ENCODE measurements at places on chromosomes 3 and 15.

- DNase-seq = peak; percentile 94
Measured at GRCh38 chr3:112746675-112747280, 99.9 kb downstream of the CD200R1L start.

DNA sequence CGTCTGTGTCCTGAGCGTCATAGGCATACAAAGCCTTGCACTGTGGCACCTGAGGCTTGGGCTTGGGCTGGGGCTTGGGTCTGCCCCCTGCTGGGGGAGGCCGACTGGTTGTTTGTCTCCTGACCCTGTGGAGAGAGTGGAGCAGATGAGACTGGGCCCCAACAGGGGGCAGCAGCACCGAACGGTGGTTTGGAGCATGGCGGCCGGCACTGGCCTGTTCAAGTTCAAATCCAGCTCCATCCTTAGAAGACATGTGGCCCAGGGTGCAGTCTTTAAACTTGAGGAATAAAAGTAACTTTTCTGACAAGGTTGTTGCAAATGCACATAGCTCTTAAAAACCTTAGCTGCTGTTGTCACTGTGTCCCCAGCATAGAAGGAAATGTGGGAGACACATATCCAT is 33.3 kb downstream of the CCNB2 start:
- peak; percentile 31 for DNase-seq

- no peak for DNase-seq
Measured at GRCh38 chr3:107201146-107201545, 176.1 kb upstream of the CCDC54 start.

GRCh38 chr15:67775250-67775649 is 50.1 kb upstream of the SKOR1 start:
- no peak for DNase-seq

- no peak for DNase-seq
Measured at GRCh38 chr3:185958626-185959025, 20.8 kb upstream of the TRA2B start.

DNA sequence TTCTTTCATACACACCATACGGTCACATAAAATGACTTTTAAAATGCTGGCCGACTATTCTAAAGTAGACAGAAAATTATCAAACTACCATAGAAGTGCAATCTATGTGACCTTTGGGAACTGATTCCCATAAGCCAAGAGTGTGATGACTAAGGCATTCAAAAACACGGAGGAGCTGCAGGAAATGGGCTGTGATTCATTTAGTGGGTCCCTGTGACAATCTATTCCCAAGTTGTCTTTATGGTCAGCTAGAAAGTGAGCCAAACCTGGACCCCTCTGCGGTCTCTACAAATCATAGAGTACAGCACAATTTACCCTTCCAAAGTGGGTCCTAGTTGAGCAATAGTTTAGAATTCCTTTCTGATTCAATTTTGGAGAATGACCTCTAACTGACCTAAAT is 251.5 kb upstream of the CBLB start:
- peak; percentile 25 for DNase-seq

DNA sequence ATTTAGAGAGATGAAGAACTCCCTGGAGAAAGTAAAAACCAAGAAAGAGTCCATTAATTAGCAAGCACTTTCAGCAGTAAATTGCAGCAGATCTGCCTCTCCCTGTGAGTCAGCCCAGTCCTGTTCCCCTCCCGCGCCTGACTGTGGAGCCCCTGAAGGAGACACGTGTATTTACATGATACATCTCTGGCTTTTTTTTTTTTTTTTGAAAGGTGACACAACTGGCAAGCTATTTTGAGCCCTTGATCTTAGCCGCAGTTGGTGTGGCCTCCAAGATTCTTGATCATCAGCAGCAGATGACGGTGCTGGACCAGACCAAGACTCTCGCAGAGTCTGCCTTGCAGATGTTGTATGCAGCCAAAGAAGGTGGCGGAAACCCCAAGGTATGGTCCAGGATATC is 271.8 kb upstream of the TPM1 start:
- peak; percentile 33 for DNase-seq

DNA sequence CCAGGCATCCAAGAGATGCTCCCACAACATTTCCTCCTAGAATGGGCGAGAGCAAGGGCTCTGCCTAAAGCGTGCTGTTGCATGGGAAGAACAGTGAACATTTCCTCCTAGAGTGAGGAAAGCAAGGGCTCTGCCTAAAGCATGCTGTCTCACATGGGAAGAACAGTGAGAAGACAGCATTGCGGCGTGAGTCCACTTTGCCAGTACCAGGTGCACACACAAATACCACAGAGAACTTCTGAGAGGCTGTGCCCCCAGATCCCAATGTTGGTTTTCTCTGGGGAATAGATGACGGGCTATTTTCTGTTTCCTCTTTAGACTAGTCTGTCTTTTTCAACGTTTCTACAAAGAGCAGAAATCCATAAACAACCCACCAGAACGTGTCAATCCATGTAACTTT is 142.9 kb downstream of the LRRK1 start:
- DNase-seq = no peak

DNA sequence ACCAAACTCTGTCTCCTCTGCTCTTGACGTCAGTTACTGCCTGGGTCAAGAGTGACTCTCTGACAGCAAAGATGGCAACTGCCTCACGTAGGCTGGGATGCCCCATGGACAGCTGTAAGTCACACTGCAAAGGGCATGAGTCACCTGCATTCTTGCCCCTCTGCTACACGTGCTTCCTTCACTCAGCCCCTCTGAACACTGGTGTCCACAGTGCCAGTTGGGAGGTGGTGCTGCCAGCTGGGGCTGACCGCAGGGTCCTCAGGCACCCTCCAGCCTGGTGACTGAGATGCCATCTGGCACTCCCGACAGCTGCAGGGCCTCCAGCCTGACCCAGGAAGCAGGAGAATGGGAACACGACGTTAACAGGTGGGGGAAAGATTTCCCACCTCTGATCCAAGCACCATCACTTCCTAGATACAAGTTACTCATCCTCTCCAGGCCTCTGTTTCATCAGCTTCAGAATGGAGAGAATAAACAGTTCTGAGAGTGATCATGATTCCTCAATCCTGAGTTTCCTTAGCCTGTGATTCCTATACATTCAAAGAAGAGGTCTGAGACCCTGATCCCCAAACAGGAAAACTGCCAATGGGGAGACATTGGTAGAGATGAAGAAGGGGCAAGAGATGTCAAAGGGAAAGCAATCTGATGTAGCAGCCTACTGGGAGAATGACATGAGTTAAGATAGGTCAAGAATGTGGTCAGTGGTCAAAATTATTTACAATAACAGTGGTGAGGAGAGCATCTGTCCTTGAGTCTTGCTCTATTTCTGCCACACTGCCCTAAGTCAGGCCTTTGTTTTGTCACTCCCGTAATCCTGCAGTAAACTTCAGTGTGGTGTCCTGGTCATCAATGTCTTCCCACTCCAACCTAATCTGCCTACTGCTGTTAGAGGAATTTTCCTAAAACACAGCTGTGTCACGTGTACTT is 86.1 kb upstream of the BCL6 start:
- DNase-seq = no peak

DNA sequence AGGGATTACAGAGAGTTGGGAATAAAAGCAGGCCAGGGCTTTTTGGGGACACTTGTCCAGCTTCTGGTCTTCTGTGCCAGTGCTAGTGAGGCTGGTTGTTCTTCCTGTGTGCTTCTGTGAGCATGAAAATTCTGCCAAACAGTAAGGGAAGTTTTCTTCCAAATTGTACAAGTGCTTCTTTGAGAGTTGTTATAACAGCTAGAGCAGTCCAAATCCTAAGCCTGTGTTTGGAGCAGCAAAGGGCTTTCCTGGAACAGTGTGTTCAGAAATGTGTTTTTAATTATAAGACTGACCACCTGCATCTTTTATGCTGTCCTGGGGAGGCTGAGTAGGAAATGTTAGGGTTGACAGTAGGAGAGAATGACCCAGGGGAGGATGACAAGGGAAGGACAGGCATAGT is 223.0 kb upstream of the P2RY1 start:
- DNase-seq = no peak

DNA sequence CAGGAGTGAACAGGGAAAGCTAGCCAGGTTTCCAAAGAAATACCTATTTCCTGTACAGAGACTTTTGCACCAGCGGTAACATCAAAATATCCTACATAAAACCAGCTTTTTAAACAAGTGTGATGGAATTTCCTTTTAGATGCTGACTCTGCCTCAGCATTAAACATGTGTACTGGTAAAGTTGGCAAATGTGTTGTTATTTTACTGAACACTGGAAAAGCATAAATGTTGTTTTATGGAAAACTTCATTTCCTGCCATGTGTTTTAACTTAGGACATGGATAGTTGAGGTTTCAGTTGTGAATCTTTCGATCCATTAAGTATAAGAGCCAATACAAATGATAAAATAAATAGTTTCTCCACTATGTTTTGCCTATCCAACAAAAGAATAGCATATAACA is 15.7 kb downstream of the OXNAD1 start:
- no peak for DNase-seq

- no peak for DNase-seq
Measured at GRCh38 chr3:184600685-184601377, 39.2 kb downstream of the EPHB3 start.

DNA sequence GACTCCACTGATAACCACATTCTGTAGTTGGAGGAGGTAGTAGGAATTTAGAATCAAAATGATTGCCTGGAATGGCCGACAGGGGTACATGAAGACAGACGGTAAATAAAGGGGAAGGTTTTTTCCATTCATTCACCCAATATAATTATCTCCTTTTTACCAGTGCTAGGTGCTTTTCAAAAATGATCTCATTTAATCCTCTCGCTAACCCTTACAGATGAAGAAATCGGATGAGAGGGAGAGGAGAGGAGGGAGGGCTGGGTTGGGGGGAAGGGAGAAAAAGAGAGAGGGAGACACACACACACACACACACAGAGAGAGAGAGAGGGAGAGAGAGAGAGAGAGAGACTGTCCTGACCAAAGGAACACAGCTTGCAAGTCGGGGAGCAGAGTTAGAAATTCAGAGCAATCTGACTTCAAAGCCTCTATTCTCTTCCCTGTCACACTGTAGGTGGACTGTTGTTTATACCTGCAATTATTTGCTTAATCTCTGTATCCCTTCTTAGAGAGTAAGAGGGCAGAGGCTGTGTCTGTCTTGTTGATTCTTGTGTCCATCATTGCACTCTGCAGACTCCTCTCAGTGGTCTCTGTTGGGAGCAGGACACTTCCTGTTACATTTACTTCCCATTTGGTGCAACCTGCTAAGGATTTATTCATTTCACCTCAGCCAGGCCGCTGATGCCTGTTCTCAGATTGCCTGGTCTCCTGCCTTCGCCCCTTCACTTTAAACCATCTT is 18.7 kb upstream of the PAQR9 start:
- no peak for DNase-seq

- DNase-seq = no peak
Measured at GRCh38 chr15:61367953-61368352, 138.9 kb upstream of the RORA start.

- DNase-seq = no peak
Measured at GRCh38 chr3:177179281-177180067, 17.8 kb downstream of the TBL1XR1 start.

DNA sequence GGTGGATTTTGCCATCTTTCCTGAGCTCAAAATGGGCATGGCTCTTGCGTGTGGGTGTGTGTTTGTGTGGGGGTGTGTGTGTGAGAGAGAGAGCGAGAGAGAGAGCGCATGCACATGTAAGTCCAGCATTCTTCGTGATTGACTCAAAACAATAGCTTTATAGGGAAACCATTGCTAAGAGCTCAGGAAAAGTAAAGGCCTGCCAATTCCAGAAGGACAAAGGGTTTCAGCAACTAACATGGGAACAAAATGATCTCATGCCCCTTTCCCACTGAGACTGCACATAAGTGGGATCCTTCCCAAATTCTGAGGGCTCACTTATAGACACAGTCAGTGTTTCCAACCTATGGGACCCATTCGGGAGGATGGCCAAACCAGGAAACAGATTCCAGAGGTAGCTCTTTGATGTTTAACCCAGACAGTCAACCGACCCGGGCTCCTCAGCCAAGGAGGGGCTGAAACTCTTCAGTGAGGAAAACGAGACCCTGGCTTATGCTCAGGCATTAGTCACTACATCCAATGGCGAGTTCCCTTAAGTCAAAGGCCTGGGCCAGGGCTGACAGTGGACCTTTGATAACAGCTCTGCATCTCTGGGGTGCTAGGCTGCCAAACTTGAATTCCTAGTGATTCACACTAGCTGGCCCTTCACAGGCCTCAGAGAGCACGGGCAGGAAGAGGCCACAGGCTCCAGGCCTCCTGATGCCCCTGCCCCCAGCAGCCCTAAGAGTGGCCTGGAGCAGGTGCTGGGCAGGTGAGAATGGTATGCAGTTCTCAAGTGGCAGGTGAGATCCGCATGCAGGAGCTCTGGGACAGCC is 305.0 kb upstream of the C2CD4B start:
- DNase-seq = peak; percentile 92

GRCh38 chr3:183120538-183121215 is 21.4 kb upstream of the MCCC1 start:
- no peak for DNase-seq

DNA sequence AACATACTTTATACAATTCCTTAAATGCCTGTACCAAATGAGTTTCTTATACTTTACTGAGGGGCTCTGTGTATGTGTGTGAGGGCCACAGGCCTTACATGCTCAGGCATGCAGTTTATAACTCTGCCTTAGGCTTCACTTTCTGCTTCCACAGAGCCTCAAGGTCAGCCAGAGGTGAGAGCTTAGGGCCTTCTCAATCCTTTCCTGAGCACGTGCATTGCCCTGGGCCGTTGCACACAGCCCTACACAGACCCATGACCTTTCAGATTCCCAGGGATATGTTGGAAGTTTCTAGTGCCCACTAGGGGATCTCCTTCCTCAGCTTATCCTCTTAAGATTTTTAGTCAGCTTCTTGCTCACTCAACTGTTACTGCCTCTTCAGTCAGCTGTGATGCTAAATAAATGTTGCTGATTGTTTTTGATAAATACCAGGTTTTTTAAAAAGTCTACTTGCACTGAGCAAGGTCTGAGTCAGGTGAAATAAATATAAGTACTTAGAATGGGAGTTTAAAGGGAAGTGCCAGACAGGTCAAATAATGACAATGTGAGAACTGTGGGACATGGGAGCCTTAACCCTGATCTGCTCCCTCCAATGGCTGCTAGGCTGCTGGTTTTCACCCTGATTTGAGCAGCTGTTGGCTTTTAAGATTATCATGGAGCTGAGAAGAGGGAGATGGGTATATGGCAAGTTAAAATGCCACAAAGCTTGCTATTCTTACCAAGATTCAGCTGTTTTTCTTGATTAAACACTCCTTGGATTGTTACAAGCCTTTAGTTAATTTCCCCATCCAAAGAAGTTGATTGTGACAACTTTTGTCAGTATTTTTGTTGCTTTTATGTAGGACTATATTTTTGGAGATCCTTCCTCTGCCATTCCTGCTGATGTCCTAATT is 169.5 kb downstream of the PLD1 start:
- DNase-seq = peak; percentile 41

DNA sequence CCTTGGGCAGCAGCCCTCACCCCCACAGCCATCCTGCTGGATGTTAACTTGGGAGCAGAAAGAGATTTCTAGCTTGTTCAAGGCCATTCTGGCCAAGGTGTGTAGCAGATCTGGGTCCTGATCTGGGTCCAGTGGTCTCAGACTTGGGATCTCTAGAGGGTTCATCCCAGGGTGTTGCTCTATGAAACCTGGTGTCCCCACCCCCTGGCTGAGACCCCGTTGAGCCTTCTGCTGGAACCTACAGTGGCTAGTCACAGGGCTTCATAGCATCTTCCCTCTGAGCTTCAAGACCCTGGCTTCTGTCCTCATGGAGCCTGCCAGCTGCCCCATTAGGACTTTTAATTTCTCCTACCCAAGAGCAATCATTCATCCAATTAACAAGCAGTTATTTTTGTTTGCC is 64.3 kb downstream of the EPHB1 start:
- no peak for DNase-seq
